Nucleus accumbens (tissue), 56 donors: ENCODE measurements at places on chromosomes 5 and 9.

GRCh38 chr9:31335529-31336234, 1048.8 kb upstream of the ACO1 start:
- no peak for DNase-seq

DNA sequence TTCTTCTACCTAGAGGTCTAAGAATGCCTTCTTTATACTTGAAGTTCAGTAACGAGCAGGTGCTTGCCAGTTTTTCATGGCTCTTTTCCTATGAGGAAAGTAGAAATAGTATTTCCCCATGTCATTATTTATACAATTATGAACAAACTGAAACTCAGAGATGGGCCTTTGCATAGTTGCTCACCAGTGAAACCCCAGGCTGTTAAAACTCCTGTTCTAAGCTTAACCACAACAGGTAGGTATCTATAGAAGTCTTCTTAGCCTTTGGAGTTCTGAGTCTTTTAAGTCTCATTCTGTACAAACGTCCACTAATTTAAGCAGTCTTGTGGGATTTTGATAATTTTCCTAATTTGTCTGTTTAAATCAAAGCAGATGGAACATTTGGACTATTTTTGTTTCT, 90.1 kb downstream of the STARD4 start:
- DNase-seq, result no peak

DNA sequence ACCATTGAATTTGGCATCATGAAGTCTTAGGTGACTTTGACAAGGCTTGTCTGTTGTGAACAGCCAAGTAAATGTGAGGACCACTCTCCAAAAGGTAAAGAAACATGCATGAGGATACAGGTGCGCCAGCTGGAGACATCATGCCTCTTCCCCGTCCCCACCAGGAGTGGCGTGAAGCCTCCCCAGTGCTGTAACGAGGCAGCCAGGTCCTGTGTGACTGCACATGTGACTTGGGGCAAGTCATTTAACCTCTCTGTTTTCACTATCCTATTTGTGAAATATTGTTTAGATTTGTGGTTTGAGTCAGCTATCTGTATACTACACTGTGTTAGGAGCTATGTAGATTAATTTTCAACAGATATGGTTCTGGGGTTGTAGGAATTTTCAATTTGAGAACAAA, 65.0 kb downstream of the DOCK8 start:
- DNase-seq, result no peak

- no peak for DNase-seq
These were observed 24.7 kb downstream of the BTF3 start for GRCh38 chr5:73522989-73523388.

DNA sequence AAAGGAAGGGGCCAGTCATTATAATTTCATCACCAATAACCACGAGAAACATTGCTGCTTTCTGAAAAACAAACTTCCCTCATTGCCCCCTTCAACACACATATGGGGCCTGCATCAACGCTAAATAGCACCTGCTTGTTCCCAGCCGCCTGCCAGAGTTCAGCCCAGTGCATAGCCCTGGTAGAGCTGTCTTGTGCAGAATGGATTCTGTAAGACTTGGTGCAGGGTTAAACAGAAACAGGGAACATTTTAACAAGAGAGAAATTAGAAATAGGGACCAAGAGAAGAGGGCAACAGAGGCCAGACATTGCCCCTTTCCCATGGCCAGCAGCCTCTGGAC, 56.7 kb downstream of the UBE2QL1 start:
- DNase-seq, result no peak

DNA sequence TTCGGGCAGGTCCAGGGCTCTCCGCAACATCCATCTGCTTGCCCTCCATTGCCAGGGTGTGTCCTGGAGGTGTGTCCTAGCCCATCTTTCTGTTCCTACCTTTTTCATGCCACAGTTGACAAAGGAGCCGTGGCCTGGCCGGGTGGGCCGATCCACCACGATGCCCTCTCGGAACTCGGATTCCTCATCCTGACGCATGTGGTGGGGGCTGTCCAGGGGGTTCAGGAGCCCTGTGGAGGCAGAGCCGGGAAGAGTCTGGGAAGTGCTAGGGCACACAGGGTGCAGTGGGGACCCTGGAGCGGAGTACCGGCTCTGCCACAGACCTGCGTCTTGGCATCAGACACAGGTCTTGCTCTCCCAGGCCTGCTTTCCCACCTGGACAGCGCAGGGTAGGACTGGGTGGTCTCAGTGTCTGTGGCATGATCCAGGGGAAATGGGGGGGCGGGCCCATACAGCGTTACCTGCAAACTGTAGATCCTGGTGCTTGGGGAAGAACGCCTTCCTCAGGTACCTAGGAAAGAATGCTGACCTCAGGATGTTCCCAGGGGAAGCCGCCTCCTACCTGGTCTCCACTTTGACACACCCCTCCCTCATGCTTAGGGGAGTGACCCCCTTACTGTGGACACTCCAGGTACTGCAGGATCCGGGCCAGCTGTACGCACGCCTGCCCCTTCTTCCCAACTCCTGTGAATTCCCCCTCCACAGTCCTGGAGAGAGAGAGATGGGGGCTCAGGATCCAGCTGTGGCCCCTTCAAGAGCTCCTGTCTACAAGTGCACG, 3.5 kb downstream of the SPOUT1 start:
- DNase-seq, result no peak

GRCh38 chr9:109101810-109102209, 17.9 kb downstream of the TMEM245 start:
- no peak for DNase-seq

GRCh38 chr5:154593071-154593470, 115.0 kb upstream of the HAND1 start:
- DNase-seq, result no peak

- DNase-seq, result no peak
These were observed 599.3 kb upstream of the TLE4 start for GRCh38 chr9:78972303-78972999.

DNA sequence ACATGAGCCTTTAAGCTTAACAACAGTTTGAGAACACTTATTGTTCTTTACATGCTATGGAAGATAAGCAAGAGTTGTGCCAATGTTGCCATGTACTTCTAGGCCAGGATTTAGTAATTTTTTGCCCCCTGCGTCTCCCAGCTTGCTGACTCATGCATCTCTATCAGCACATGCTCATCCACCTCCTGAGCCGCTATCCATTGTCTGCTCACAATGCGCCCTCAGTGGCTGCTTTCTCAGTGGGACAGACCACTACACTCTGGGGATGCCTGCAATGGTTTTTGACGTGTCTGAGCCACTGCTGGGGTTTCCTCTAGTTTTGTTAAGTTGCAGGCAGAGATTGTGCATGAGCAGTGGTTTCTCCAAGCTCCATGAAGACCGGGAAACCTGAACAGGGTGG, 50.9 kb upstream of the PHF2 start:
- no peak for DNase-seq

DNA sequence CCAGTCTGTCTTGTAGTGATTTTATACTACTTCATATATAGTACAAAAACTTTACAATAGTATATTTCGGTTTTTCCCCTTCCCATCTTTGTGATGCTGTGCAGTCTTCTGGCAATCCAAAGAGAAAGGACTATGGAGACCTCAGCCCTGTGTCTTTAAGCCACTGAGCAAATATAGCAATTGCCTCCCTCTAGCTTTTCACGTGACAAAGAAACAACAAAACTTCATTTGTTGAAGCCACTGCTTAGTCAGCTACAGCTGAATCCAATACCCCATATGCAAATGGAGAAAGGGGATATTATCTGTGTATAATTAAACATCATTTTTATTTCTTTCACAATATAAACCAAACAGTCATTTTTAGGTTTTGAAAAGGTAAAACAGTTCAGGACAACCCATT, 142.8 kb upstream of the STK32A start:
- no peak for DNase-seq

- no peak for DNase-seq
These were observed 14.2 kb upstream of the PSIP1 start for GRCh38 chr9:15524845-15525455.

DNA sequence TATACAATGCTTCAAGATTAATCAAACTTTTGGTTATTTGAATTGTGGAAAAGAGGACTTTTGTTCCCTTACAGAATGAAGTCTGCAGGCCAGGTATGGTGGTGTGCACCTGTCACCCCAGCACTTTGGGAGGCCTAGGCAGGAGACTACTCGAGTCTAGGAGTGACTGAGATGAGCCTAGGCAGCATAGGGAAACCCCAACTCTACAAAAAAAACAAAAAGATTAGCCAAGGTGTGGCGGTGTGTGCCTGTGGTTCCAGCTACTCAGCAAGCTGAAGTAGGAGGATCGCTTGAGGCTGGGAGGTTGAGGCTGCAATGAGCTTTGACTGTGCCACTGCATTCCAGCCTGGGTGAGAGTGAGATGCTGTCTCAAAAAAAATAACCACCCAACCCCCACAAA, 9.3 kb downstream of the CCNH start:
- no peak for DNase-seq

DNA sequence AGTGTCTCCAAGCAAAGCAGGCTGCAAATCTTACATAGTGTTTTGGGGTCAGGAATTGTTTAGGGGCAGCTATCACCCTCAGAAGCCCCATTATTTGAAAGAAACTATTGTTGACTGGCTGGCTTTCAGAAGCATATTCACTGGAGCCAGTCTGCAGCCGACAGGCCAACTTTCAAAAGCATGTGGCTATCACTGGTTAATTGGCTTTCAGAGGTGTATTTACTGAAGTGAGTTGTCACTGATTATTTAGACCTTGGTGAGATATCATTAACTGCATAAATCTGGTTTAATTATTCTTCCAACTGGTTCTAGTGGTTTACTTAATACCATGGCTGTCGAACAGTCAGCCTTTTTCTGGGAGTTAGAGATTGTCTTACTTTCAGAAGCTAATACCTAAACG, 247.0 kb downstream of the CWC27 start:
- no peak for DNase-seq

GRCh38 chr9:88531920-88532698, 2.9 kb upstream of the NXNL2 start:
- no peak for DNase-seq

DNA sequence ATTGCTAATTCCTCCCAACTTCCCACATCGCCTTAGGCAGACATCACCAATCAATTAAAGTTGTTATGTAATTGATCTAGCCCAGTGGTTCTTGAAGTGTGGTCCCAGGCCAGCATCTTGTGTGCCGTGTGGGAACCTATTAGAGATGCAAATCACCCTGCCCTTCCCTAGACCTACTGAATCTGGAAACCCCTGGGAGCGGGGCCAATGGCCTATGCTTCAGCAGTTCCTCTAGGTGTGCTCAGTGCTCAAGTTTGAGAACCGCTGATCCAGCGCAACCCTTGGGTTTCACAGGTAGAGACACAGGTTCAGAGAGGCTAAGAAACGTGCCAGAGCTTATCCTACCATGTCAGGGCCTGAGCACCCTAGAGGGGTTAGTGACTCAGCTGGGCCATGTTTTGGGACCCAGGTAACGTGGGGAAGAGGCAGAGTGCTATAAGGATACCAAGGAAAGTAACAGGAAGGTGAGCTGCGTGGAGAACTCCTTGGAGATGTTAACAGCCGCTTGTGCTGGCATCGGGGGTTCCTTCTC, 4.4 kb downstream of the SLC34A1 start:
- no peak for DNase-seq

DNA sequence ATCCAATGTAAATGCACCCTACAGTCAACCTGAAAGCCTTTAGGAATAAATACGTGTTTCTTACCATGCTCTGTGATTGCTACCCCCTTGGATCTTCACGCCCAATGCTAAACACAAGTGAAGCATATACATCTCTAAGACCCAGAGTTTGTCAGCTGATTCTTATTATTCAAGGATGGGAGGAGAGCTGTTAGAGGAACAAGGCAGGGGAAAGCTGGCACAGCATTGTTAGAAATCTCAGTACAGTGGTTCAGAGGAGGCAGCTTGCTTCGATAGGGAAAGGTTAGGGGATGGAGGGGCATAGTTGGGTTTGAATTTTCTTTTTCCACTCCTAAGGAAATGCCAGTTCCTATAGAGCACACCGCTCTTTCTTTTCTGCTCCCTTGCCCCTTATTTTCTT, 16.7 kb upstream of the TAF11L2 start:
- DNase-seq, result no peak

- DNase-seq, result no peak
These were observed 53.2 kb upstream of the NCS1 start for GRCh38 chr9:130118841-130119518.

DNA sequence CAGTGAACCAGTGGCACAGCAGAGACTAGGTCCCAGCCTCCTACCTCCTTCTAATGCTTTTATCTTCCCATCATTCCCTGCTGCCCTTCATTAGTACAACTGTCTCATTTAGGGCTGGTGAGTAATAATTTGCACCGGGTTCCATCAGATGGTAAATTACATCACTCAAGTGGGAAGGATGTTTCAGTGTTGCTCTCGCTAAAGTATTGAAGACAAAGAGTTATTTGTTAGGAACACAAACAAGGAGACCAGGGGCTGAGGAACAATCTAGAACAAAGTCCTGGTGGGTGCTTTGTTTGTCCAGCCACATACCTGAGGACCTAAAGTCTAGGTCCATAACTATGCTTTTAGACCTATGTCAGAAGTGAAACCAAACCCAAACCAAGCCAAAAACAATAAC, 52.4 kb downstream of the SEC61B start:
- no peak for DNase-seq

GRCh38 chr5:126120939-126121338, 302.3 kb upstream of the GRAMD2B start:
- no peak for DNase-seq

GRCh38 chr9:119036969-119037368, 332.3 kb downstream of the BRINP1 start:
- DNase-seq, result no peak

DNA sequence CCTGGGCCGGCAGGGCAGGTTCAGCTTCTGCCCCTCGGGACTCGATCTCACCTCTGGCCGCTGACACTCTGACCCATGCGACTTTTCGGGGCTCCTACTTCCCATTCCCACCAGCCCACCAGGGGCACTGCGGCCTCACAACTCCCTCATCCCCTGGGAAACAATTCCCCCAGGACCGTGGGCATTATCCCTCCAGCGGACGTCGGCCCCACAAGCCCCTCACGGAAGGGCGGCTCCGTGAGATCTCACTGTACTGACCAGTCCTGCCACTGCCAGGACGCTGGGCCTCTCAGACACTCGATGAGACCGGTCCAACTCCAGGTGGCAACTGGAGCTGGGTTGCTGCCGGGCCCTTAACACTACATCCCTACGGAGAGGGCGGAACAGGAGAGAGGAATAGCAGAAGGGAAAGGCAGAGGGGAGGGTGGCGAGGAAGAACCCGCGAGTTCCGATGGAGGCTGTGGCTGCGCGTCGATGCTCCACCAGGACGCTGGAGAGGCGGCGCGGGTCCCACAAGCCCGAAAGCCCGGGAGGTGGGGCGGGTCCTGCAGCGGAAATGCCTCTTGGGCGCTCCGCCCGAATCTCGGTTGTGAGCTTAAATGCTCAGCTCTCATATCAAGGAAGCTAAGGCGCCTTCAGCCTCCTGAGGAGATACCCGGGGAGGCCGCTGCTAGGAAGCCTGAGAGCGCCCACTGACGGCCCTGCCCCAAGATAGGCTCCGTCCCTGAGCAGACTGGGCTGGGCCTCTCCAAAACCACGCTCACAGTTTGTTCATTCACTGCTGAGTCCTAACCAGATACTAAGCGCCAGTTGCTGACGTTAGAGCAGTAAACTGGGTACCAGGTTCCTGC, 36.3 kb downstream of the VCP start:
- no peak for DNase-seq
